Activated T-cell treated with anti-CD3 and anti-CD28 coated beads, Interleukin-2, amount 50 U/mL, for 72 hours (primary cell): ENCODE measurements at places on chromosomes 16 and 17.

DNA sequence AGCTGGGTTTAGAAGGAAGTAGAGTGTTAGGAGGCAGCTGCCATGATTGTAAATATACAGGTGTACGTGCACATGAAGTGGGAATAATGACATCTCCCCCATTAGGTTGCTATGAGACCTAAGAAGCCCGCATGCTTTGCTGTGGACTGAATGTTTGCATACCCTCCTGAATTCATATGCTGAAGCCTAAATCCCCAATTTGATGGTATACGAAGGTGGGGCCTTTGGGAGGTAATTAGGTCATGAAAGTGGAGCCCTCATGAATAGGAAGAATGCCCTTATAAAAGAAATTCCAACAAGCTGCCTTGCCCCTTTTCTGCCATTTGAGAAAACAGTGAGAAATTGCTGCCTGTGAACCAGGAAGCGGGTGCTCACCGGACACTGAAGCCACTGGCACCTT lies 44.0 kb downstream of the CCDC182 start:
- DNase-seq: no peak

GRCh38 chr17:41518789-41519449 lies at the start of gene KRT15:
Gene KRT15, minus strand, starts transcription at chr17:41518890. Its CDS starts 63 bp downstream, at chr17:41518827.
- no peak for DNase-seq

GRCh38 chr16:65534121-65534528 lies 412.3 kb upstream of the CDH11 start:
- no peak for DNase-seq

DNA sequence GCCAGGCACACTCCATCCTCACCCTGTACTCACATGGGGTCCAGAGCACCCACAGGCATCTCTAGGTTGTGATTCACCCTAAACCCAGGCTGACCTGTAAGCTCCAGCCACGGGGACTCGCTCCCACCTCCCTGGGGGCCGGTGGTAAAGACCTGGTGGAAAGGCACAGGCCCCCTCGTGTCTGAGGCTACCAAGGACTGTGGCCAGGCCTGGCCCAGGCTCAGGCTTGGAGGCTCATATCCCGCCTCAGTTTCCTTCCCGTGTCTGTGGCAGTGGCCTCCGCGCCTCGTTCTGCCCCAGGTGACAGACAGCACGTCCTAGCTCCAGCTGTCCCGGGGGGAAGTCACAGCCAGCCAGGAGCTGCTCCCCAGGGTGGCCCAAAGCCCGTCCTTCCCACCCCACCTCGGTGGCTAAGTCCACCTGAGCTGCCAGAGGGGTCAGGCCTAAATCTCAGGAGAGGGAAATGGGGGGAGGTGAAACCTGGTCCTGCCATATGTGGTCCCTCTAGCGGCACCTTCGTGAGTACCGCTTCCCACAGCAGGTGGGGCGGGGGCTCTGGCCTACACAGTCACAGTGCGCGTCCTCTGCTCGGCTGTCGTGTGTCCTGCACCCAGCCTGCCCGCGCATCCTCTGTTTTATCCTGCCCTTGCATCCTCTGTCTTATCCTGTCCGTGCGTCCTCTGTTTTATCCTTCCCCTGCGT lies 12.6 kb downstream of the CDH15 start:
- no peak for DNase-seq

- DNase-seq: no peak
These were observed 22.4 kb downstream of the UNK start for GRCh38 chr17:75806822-75807500.

GRCh38 chr16:66220702-66221101 lies 145.8 kb upstream of the CDH5 start:
- DNase-seq: no peak

GRCh38 chr16:51487880-51488279 lies 336.8 kb upstream of the SALL1 start:
- no peak for DNase-seq

GRCh38 chr17:14209215-14209614 lies 27.4 kb downstream of the CDRT15 start:
- DNase-seq: no peak

- DNase-seq: no peak
These were observed 14.4 kb upstream of the ATP2A3 start for GRCh38 chr17:3978421-3979289.

GRCh38 chr17:27733773-27734172 lies 66.6 kb downstream of the NOS2 start:
- no peak for DNase-seq

- DNase-seq: no peak
These were observed 178.4 kb downstream of the IRF8 start for GRCh38 chr16:86077243-86077940.

DNA sequence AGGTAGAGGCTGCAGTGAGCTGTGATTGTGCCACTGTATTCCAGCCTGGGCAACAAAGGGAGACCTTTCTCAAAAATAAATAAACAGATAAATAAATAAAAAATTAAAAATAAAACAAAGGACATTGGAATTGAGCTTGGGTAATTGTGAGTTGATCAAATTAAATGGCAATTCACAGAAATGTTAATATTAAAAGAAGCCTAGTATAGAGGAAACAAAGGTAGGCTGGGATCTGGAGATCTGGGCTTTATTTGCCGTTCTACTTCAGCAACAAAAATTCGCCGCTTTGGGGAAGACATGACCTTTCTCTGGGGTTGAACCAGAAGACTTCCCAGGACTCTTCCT lies 332 bp upstream of the VPS25 start:
- no peak for DNase-seq
